ENCODE measurements at places on chromosomes 2 and 18. TPM values are rescaled to one million over a fixed set of nuclear protein-coding genes. Genes with fewer than 3 reads are reported as not detected.

DNA sequence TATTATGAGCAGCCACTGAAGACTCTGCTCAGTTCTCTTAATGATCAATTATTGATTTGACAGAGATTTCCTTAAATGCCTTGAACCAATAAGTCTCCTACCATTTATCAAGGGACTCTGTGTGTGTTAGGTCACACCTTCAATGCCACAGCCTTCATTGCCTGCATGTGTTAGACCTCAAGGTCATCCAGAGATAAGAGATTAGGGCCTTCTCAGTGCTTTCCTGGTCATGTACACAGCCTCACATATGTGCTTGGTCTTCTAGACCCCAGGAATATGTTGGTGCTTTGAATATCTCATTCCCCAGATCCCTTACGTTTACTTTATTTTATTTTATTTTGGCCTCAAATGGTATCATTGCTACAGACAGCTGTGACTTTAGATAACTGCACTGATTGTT, 93.0 kb upstream of the CTAGE1 start:
- peaks cover 2% of the 10 kb centered on the region for H3K4me1 ChIP-seq
- H3K27me3 ChIP-seq, result peaks cover 2% of the 10 kb centered on the region
- no peak overlapping the region for H3K27ac ChIP-seq

DNA sequence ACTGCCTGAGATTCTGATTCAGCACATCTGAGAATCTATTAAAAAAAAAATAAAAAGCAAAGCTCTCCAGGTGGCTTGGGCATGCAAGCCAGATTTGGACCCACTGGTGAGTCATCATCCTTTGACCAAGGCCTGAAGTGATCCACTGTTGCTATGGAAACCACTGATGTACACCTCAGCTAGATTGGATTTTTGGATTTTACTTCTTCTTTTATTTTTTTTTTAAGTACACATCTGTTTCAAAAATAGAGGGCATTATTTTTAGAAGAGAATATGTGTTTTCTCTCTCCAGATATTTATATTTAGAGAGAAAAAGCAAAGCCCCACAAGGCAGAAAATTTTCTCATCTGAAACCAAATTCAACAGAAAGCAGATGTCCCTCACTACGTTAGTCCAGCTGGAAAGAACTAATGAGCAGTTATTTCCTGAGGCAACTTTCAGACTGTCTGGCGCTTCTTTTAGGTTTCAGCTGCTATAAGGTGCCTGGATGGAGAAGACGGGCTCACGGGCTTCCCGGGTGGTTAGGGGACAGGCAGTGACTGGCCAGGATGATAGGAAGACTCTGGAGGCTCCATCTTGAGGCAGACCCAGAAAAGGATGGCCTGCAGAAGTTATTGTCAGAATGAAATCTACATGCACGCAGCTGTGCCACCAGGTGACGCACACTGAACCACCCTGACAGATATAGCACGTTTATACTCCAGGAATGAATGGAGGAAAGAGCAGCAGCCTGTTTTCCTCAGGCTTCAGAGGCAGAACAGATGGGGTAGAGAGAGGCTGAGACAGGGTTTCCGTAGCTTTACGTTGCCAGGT, 50.5 kb downstream of the MRPL35 start:
- peaks cover 13% of the 10 kb centered on the region for H3K4me1 ChIP-seq
- H3K27me3 ChIP-seq, result peaks cover 19% of the 10 kb centered on the region
- peak; percentile 77 for DNase-seq
- H3K4me3 ChIP-seq, result peak overlapping the region; percentile 20
- H3K36me3 ChIP-seq, result no peaks in the 10 kb centered on the region
- H3K27ac ChIP-seq, result peak overlapping the region; percentile 55

DNA sequence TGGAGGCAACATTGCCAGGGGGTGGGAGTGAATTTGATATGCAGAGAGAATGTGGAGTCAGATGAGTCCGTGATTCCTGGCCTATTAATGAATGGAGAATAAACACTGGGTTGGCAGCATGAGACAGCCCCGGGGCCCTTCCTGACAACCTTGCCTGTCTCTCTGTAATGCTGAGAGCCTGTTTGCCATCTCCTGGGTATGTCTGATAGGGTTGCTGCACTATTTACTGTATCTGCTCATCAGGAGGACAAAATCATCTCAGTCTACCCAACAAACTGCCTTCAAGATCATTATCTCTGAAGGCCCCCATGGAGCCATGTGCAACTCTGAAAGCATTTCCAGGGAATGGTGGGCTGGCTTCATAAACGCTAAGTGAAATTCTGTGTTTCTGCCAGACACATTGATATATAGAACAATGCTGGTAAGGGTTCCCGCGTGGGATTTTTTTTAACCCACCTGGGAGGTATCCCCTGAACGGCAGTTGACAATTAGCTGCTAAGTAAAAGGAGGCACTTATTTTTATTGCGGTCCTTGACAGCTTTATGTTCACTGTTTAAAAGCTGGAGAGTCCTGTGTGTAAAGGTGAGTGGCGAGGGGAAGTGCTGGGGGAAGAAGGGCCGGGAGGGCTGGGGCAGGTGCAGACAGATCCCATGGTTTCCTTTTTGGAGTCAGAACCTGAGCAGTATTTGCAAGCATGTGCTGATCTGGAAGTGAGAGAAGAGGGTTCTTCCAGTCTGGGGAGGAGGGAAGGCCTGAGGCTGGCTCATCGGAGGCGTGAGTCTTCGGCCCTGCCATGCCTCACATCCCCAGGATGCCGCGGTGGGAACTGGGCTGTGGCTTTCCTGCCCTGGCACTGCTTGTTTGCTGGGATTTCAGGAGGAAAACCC, 64.8 kb downstream of the ARHGAP25 start:
- no peak for DNase-seq
- H3K4me3 ChIP-seq, result no peak overlapping the region
- H3K27me3 ChIP-seq, result peaks cover 41% of the 10 kb centered on the region
- peaks cover 7% of the 10 kb centered on the region for H3K4me1 ChIP-seq

DNA sequence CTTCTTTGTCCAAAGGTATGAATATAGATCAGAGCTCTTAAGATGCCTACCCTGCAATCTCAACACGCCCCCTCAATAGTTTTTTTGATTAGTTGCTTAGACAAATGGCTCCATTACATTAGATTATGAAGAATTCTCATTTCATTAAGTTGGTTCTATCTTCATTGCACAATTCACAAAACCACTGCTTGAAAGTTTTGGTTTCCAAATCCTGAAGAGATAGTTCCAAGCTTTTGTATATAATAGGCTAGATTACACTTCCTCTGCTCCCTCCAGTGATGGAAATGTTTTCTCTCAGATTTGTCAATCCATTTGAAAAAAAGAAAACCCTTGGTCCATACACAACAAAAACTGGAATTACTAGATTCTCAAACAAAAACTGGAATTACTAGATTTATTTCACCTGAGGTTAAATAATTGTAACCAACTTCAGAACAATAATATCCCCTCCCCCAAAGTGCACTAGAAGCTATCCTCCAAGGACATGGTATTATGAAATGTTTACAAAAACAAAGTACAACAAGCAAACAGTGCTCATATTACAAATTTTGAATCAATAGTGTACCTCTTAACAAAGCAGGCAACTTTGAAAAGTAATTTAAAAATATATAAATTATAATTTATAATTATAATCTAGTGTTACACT, 6.8 kb upstream of the TLK1 start:
- no peak overlapping the region for H3K27ac ChIP-seq
- peaks cover 3% of the 10 kb centered on the region for H3K27me3 ChIP-seq
- no peak for DNase-seq
- no peak overlapping the region for H3K4me3 ChIP-seq
- H3K4me1 ChIP-seq, result no peaks in the 10 kb centered on the region

DNA sequence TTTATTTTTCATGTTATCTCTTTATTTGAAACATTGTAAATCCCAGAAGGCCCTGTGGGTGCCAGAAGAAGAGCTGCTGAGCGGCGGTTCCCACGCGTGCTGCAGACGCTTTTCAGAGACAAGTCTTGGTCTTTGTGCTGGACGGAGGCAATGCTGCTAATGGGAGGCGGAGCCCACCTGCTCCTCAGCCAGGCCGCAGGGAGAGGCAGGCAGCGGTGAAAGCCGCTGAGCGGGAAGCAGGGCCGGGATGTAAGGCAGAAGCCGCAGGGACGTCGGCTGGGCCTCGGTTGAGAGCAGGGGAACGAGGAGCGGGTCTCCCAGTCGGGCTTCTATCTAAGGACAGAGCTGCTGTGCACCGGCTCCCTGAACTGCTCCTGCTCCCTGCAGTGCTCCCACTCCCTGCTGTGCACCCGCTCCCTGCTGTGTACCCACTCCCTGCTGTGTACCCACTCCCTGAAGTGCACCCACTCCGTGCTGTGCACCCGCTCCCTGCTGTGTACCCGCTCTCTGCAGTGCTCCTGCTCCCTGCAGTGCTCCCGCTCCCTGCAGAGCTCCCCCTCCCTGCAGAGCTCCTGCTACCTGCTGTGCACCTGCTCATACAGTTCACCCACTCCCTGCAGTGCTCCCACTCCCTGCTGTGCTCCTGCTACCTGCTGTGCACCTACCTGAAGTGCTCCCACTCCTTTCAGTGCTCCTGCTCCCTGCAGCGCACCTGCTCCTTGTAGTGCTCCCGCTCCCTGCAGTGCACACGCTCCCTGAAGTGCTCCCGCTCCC, 16.4 kb downstream of the TMEM18 start:
- H3K36me3 ChIP-seq, result peaks cover 26% of the 10 kb centered on the region
- peaks cover 15% of the 10 kb centered on the region for H3K27me3 ChIP-seq
- H3K27ac ChIP-seq, result no peak overlapping the region
- H3K4me1 ChIP-seq, result no peaks in the 10 kb centered on the region
- DNase-seq, result no peak

FKBP1B gene
- 8.2 TPM for total RNA-seq

GRCh38 chr2:9112079-9112721, 94.4 kb upstream of the ASAP2 start:
- H3K4me1 ChIP-seq, result peaks cover 39% of the 10 kb centered on the region
- peak overlapping the region; percentile 72 for H3K4me3 ChIP-seq
- peak; percentile 89 for DNase-seq
- no peaks in the 10 kb centered on the region for H3K36me3 ChIP-seq
- H3K27me3 ChIP-seq, result peaks cover 1% of the 10 kb centered on the region
- peak overlapping the region; percentile 95 for H3K27ac ChIP-seq

DNA sequence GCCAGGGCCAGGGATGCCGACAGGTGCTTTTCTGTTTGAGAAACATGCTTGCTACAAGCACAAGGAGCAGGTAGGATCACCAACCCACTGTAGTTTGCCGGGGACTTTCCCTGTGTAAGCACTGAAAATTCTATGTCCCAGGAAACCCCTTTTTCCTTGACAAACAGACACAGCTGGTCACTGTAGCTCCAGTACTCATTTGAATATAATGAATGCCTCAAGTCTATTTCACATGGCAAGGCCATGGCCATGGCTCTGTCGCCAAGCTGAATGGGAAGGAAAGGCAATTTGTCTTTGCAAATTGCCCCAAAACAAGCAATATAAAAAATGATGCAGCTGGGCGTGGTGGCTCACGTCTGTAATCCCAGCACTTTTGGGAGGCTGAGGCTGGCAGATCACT, 49.6 kb upstream of the IGFBP2 start:
- peaks cover 11% of the 10 kb centered on the region for H3K4me1 ChIP-seq
- H3K27ac ChIP-seq, result no peak overlapping the region
- H3K36me3 ChIP-seq, result no peaks in the 10 kb centered on the region
- DNase-seq, result no peak
- H3K27me3 ChIP-seq, result peaks cover 57% of the 10 kb centered on the region

DNA sequence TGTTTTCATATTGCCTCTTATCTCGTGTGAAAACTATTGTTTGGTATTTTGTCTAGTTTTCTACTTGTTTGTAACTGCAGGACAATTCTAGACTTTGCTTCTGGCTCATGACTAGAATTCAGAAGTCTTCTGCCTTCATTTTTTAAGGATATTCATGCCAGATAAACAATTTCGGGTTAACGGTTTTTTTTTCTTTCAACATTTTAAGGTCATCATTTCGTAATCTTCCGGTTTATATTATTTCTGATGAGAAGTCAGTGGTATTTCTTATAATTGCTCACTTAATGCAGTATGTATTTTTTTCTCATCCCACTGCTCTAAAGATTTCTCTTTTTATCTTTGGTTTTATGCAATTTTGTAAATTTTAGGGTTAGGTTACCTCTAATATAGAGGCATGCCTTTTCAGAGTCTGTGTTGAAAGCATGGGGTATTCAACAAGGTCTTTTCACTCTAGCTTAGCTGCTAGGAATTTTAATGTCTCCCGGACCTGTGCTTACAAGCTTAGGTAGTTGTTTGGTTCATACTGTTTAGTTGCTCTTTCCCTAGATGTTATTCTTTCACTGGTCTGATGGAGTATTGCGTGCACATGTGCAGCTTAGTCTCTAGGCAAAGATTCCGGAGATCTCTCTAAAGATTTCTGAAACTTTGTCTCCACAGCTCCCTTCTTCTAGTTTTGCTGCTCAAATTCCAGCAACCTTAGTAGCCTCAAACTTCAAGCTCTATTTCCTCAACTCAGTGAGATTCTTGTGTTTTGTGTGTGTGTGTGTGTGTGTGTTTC, 198.1 kb downstream of the MCFD2 start:
- peaks cover 52% of the 10 kb centered on the region for H3K36me3 ChIP-seq
- H3K27ac ChIP-seq, result peak overlapping the region; percentile 78
- H3K4me1 ChIP-seq, result peaks cover 92% of the 10 kb centered on the region
- H3K27me3 ChIP-seq, result no peaks in the 10 kb centered on the region
- H3K4me3 ChIP-seq, result peak overlapping the region; percentile 68
- DNase-seq, result no peak

- H3K4me1 ChIP-seq, result peaks cover 53% of the 10 kb centered on the region
- H3K27me3 ChIP-seq, result no peaks in the 10 kb centered on the region
- DNase-seq, result no peak
- no peaks in the 10 kb centered on the region for H3K36me3 ChIP-seq
Measured at GRCh38 chr18:10354241-10354811, 100.1 kb upstream of the APCDD1 start.

- peaks cover 11% of the 10 kb centered on the region for H3K36me3 ChIP-seq
- H3K4me1 ChIP-seq, result peaks cover 61% of the 10 kb centered on the region
- DNase-seq, result no peak
- no peak overlapping the region for H3K4me3 ChIP-seq
- H3K27me3 ChIP-seq, result peaks cover 10% of the 10 kb centered on the region
- peak overlapping the region; percentile 74 for H3K27ac ChIP-seq
Measured at GRCh38 chr2:109166811-109167210, 37.8 kb downstream of the SH3RF3 start.

LIMS3 gene
- 0.25 TPM for total RNA-seq
